ENCODE measurements at places on chromosomes 4 and X.

- no peak for DNase-seq
These were observed 251.8 kb upstream of the GALNTL6 start for GRCh38 chr4:171561419-171561818.

- DNase-seq: no peak
These were observed 3.0 kb downstream of the SLIT2 start for GRCh38 chr4:20254511-20255250.

GRCh38 chr4:98166025-98166730, 22.9 kb upstream of the STPG2 start:
- no peak for DNase-seq

DNA sequence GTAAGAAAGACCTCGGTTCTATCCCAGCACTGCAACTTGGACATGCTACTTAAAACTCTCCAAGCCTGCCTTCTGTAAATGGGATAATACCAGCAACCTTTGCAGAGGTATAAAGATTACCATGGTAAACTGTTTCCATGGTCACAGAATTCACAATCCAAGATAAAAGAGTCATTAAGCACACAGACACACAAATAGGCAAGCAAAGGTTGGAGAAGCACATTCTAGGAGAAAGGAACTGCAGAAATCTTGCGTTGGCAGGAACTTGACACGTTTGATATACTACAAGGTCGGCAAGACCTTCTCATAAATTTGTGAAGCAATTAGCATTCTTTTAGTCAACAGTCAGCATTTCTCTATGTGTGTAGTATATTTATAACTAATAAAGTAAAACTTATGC, 12.3 kb upstream of the CHRNA9 start:
- no peak for DNase-seq

GRCh38 chrX:148517176-148517575, 16.8 kb downstream of the AFF2 start:
- no peak for DNase-seq

- no peak for DNase-seq
These were observed 59.4 kb downstream of the CLNK start for GRCh38 chr4:10625131-10625530.

GRCh38 chrX:153769158-153769864, 5.3 kb downstream of the PLXNB3 start:
- DNase-seq: no peak

All from T follicular helper cell (primary cell).